ENCODE measurements at places on chromosomes 4 and X.
A peak's percentile ranks its signal among the peaks of the same experiment; 100 is the strongest.

DNA sequence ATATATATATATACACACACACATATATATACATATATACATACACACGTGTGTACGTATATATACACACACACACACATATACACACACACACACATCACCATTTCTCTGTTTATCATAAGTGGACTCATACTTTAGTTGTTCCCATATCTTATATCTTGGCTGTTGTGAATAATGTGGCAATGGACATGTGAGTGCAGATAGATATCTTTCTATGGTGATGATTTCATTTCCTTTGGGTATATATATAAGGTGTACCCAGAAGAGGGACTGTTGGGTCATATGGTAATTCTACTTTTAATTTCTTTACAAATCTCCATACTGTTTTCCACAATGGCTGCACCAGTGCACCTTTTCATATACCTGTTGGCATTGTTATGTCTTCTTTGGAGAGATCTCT is 105.9 kb downstream of the LARP1B start:
- no peak for DNase-seq
- no peak overlapping the region for H3K27ac ChIP-seq
- no peaks in the 10 kb centered on the region for H3K4me1 ChIP-seq
- H3K27me3 ChIP-seq = no peaks in the 10 kb centered on the region
- no peak overlapping the region for H3K4me3 ChIP-seq
- H3K36me3 ChIP-seq = no peaks in the 10 kb centered on the region

DNA sequence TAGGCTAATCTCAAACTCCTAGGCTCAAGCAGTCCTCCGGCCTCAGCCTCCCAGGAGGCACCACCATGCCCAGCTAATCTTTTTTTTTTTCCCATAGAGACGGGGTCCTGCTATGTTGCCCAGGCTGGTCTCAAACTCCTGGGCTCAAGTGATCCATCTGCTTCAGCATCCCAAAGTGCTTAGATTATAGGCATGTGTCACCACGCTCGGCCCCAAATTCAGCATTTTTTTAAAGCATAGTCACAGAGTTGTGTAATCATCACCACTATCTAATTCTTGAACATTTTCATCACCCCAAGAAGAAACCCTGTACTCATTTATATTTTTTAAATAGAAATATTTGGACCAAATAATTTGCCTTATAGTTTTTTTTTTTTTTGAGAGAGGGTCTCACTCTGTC is 10.3 kb downstream of the CENPI start:
- no peaks in the 10 kb centered on the region for H3K4me1 ChIP-seq
- no peak overlapping the region for H3K4me3 ChIP-seq
- no peak for DNase-seq
- no peaks in the 10 kb centered on the region for H3K27me3 ChIP-seq
- H3K27ac ChIP-seq = no peak overlapping the region
- no peaks in the 10 kb centered on the region for H3K36me3 ChIP-seq

GRCh38 chr4:56799824-56800756 is 21.4 kb downstream of the SPINK2 start:
- H3K4me1 ChIP-seq = no peaks in the 10 kb centered on the region
- DNase-seq = peak; percentile 41
- H3K4me3 ChIP-seq = peak overlapping the region; percentile 69
- peak overlapping the region; percentile 40 for H3K27ac ChIP-seq

DNA sequence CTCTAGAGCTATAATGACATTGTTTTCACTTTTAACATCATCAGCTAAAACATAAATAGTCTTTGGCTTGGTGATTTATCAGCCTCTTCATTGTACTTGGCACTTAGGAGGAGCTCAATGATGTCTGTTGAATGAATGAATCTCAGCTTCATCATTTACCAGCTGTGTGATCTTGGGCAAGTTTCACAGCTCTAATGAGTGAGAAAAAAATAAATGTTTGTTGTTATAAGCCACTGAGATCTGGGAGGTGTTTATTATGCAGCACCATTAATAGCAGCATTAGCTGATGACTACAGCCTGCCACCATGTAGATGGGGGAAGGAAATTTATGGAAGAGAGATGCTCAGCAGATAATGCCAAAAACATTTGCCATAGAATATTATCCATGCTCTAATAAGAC is 63.6 kb upstream of the C1QTNF7 start:
- no peak overlapping the region for H3K4me3 ChIP-seq
- no peaks in the 10 kb centered on the region for H3K27me3 ChIP-seq
- H3K36me3 ChIP-seq = no peaks in the 10 kb centered on the region
- no peak for DNase-seq
- no peaks in the 10 kb centered on the region for H3K4me1 ChIP-seq
- H3K27ac ChIP-seq = no peak overlapping the region

- no peaks in the 10 kb centered on the region for H3K36me3 ChIP-seq
- peak within 1 kb of the TSS; percentile 44 for H3K4me3 ChIP-seq
- H3K27me3 ChIP-seq = no peaks in the 10 kb centered on the region
- no peak within 1 kb of the TSS for H3K27ac ChIP-seq
- peaks cover 3% of the 10 kb centered on the region for H3K4me1 ChIP-seq
- peak; percentile 26 for DNase-seq
Measured at GRCh38 chrX:56232221-56233082, at the start of gene KLF8. TSS of gene KLF8 (plus strand) at chrX:56232356. CDS start at chrX:56233335, 979 bp downstream.

DNA sequence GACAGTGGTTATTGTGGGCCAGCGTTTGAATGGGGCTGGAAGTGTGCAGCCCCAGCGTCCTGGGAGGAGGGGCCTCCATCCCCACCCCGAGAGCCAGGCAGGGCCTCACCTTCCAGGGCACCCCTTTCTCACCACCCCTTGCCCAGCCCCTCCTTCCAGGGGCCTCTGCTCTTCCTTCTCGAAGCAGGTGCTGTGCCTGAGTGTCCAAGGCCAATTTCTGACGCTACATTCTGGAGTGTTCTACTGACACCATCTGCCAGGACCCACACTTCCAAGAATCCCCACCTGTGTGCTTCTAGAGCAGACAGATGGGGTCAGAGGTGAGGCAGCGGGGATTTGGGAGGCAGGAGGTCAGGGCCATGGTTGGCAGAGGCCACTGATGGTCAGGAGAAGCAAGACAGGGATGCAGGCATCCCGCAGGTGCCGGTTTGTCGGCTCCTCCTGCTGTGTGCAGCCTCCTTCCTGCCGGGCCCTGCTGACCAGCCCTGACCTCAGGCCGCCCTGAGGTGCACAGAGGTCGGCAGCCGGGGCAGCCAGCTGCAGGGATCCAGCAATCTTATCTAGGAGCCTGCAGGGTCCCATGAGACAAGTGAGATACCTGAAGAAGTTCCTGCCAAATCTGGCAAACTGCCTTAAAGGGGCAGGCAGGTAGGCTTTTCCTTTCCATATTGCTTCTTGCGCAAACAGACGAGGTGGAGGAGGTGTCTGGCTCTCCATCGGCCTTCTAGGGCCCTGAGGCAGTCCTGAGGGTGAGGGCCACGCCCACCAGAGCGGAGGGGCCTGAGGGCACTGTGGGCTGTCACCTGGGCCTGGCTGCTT is 18.8 kb downstream of the MSANTD1 start:
- H3K4me3 ChIP-seq = no peak overlapping the region
- H3K4me1 ChIP-seq = no peaks in the 10 kb centered on the region

DNA sequence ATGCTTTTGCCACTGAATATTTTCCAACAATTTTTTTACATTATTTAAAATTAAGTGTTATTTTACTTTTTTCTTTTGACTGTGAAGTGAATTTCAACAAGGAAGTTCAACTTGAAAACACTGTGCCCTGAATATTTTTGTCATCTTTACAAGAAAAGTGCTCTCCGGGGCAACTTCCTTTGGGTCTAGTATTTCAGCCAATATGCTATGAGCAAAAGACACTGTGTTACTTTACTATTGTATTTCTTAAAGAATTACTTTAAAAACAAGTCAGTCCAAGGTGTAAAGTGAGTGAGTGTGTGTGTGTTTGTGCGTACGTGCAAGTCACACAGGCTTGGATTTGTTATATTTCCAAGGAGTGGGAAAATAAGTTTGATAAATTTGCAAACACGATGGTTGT is 7.6 kb upstream of the USP53 start:
- H3K27me3 ChIP-seq = no peaks in the 10 kb centered on the region
- H3K4me1 ChIP-seq = no peaks in the 10 kb centered on the region
- no peak for DNase-seq
- no peaks in the 10 kb centered on the region for H3K36me3 ChIP-seq

DNA sequence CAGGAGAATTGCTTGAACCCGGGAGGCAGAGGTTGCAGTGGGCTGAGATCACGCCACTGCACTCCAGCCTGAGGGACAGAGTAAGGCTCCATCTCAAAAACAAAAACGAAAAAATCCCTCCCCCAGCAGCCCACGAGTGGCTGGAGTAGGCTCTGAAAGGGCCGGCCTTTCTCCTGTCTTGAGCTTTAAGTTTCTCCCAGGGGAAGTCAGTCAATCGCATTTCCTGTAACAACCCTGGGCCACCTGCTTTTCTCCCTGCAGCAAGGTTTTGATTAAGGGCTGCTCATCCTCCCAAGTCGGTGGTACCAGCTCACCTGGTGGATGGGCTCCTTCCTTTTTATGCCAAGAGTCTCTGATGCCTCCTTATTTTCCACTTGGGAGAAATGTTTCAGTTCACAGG is 2.0 kb upstream of the NYX start:
- H3K27me3 ChIP-seq = no peaks in the 10 kb centered on the region
- DNase-seq = no peak
- peaks cover 9% of the 10 kb centered on the region for H3K4me1 ChIP-seq
- no peaks in the 10 kb centered on the region for H3K36me3 ChIP-seq

DNA sequence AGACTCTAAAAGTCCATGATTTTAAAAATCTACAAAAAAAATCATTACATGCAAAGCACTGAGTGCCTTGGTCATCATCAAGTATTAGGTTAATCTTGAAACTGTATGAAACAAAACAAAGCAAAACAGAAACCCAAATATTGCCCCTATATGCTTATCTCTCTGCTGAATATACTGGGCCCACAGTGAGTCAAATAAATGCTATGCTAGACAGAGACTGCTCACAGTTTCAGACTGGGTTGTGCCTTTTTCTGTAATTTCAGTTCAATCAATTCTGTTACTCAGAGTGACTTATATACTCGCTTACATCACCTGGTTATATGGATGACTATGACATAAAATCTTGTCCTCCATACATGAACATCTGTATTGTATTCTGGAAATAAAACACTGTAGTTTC is 257.1 kb upstream of the ACTRT1 start:
- DNase-seq = no peak
- no peaks in the 10 kb centered on the region for H3K36me3 ChIP-seq
- H3K4me3 ChIP-seq = no peak overlapping the region
